EH (cell line): ENCODE measurements at places on chromosomes 5 and 9.

GRCh38 chr5:109907731-109908130 is 218.0 kb downstream of the MAN2A1 start:
- peak; percentile 58 for DNase-seq

DNA sequence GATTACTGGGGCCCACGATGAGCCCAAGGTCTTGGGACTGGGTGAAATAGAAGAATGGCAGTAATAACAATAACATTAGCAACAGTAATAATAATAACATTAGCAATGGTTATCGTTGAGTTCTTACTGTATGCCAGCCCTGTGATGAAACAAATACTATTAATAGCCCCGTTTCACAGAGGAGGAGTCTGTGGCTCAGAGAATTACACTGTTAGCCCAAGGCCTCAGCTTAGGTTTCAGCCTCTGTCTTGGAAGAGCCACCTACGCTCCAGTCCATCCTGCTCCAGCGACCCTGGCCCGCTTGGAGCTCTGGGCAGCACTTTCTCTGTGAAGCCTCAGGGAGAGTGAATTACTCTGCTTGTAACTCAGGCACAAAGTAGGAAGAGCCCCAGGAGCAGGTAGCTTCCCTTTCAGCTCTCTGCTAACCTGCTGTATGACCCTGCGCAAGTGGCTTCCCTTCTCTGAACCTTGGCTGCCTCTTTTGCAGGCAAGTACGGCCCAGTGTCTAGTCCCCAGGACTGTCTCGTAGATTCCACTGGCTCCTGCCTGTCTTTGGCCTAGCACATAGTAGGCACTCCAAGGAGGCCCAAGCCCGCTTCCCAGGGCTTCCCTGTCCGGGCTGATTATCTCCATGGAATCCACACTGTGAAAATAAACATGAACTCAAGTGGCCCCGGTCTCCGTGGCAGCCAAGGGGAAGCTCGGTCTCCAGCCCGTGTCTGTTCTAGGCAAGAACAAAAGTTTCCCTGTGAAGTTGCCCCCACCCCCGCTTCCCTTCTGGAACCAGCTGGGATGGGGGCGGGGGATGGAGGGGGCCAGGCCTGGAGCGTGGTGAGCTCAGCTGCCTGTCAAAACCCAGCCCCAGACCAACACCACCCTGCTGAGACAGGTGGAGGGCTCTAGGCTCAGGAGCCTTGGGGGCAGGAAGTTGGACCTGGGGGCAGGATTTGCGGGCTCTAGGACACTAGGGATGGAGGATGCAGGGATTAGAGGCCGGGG is 26.2 kb upstream of the LMX1B start:
- DNase-seq, result no peak

DNA sequence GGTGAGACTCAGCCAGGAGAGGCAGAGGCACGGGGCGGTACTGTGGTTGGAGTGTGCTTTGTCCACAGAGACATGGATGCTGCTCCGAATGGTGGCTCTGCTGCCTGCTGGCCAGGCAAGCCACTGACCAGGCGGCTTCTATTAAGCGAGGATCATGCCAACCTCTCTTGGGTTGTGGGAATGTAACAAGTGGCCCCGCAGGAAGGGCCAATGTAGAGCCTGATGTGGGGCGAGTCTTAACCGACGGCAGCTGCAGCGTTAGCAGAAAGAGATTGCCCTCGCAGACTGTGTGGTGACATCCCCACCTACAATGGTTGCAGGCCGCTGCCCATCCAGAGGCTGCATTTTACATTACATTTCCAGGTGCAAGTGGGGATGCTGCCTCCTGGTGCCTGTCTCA is 46.6 kb upstream of the SLC25A51 start:
- no peak for DNase-seq

GRCh38 chr9:16213781-16214515 is 656.5 kb downstream of the BNC2 start:
- DNase-seq, result peak; percentile 97

GRCh38 chr9:3014178-3014577 is 170.3 kb upstream of the PUM3 start:
- DNase-seq, result no peak

DNA sequence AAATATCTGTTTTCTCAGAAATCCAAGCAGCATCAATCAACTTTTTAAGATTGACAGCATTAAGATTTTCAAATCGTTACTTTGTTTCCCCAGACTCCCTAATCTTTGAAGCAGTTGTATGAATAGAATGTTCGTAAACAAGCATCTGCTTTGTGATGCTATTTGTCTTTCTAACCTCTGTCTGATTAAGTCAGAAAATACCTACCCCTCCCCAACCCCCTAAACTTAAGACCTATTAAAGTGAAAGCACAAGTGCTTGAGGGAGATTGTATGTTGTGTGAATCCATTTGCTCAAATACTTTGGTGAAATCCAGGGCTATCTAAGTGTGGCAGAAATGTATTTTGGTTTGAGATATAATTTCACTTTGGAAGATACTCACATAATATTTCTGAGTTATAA is 47.9 kb upstream of the C5orf47 start:
- no peak for DNase-seq

DNA sequence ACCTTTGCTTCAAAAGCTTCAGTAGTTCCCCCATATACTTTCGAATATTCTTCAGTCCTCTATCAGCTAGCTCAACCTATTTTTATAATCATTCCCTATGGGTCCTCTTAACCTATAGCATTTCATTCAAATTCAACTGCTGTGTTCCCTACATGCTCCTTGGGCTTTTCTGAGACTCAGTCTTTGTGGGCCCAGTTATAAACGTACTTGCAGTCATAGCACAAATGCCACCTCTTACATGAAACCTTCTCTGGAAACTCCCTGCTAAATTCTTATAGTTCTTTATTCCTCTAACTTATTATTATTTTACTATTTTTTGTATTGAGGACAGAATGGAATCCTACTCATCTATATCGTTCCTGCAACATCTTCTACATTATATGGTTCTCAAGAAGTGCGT is 24.7 kb downstream of the MLANA start:
- no peak for DNase-seq

DNA sequence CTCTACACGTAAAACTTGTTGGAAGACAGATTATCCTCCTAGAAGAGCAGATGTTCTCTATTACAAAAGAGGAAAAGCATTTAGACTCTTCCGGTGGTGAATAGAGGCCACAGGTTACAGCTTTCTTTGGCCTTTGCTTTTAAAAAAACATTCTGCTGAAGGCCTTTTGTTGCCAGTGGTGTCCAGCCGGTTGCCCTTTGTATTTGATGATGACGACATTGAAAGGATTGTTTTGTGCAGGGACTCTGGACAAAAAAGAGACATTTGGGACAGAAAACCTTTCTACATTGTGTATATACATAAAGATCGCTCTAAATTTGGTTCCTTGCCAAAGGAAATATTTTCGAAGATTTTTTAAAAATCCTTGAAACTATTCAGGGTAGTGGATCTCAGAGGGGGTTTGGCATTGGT is 180.3 kb downstream of the C9orf152 start:
- DNase-seq, result peak; percentile 77

- peak; percentile 48 for DNase-seq
These were observed 530 bp downstream of the UCK1 start for GRCh38 chr9:131530546-131530919.

DNA sequence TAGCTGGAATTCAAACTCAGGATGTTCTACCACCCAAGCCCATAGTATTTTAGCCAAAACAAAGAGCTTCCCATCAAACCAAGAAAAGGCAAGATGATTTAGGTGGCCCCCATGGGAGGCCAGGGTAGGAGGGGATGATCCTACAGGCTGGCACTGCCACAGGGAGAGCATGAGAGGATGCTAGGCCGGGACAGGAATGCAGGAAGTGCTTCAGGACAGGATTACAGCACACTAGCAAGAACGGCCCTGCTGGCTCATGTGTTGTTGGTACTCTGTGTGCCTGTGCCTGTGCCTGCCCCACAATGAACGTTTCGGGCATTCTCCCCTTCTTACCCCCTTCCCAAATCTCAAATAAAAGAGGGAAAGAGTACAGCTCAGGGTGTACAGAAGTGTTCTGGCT is 110.7 kb upstream of the TRIM32 start:
- DNase-seq, result peak; percentile 44

DNA sequence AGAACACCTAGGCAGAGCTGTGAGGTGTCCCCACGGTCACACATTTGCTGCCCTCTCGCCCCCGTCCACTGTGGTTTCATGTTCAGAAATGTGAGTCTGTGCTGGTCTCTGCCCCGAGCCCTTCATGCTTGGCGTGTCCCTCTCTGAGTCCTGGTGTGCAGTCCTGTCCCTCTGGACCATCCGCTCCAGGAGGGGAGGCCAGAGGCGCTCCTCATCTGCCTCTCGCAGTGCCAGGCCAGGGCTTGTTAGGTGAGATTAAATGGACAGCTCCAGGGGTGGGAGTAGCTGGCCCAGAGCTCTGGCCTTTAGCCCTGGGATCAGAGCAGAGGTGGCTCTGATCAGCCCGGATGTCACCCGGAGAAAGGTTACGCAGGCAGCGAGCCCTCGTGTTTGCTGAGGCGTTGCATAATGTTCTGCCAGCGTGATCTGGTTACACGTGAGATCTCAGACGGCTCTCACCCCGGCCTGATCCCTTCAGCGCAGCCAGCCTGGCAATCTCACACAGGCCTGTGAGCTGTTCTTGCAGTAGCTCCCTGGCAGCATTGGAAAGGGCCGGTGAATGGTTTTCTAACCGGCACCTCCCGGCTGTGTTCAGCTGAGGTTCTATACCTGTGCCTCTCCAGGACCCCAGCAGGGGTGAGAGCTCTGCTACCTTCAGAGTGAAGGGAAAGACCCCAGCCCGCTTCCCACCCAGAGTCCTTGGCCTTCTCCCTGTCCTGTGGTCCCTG is 24.5 kb downstream of the PTGES2 start:
- no peak for DNase-seq

GRCh38 chr5:177099422-177100093 is 12.8 kb downstream of the FGFR4 start:
- no peak for DNase-seq

- DNase-seq, result no peak
These were observed 3.1 kb upstream of the EEIG1 start for GRCh38 chr9:127983847-127984289.

- no peak for DNase-seq
These were observed 3.2 kb downstream of the CRHBP start for GRCh38 chr5:76956033-76956432.

DNA sequence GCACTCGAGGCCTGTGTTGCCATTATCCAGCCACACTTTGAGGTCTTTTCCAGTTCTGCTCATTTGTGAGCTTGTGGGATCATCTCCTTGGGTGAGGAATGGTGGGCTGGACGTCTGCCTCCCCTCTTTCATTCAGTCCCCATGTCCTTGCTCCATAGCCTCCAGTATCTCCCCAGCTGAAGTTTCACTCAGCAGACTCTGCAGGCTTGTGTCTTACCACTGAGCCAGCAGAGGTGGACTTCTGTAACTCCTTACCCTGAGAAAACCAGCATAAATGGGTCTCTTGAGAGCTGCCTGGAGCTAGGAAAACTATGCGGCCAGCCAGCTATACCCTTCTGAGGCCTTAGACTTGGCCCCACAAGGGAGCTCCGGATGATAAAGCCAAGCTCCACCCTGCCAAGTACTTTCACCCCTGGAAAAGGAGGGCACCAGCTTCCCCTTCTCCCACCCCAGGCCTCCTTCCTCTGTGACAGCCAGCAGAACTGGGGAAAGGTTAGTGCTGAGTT is 12.2 kb downstream of the IRF1 start:
- DNase-seq, result no peak

DNA sequence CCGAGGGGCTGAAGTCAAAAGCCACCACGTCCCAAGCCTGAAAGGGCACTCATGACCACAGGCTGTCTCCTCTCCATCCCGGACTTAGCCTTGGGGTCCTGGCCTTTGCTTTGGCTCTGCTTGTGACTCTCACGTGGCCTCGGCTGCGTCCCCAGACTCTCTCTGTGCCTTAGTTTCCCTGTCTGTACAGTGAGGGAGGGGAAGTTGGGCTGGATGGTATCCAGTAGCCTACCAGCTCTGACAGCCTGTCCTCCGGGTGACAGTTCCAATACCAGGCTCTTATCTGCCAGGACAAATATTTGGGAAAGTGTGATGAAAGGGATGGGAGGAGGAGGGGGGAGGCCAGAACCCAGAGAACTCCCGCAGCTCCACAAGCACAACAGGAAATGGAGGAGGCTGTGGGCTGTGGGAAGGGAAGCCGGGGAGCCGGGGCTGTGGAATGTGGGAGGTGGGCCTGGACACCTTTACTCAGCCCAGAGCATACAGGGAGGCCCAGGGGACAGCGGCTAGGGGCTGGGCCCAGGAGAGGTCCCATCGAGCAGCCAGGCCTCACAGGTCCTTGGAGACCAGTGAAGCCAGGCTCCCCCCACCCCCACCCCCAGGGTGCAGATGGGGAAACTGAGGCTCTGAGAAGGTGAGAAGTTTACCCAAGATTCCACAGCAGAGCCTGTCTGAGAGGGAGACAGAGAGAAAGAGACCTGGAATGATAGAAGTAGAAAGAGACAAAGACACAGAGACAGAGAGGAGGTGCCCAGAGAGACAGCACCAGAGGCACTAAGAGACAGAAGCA is 18.3 kb downstream of the PDGFRB start:
- DNase-seq, result peak; percentile 84

DNA sequence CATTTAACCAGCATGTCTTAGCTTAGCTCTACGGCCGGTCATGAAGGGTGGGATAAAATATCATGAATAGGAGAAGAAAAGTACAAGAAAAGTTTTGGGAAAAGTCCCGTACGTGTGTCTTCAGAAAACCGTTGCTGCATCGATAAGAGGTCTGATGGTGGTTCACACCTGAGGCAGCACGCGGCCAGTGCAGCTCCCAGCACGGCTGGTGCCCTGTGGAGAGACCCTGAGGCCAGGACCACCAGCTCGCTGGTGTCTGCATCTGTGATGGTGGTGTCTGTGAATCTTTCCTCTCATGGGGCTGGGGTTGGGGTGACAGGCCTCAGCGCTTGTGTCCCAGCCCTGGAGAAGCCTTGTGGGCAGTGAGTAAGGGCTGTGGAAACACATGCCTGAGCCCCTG is 148.9 kb upstream of the IRX4 start:
- DNase-seq, result no peak

- DNase-seq, result no peak
These were observed 721.5 kb upstream of the CTNND2 start for GRCh38 chr5:12625667-12626263.

DNA sequence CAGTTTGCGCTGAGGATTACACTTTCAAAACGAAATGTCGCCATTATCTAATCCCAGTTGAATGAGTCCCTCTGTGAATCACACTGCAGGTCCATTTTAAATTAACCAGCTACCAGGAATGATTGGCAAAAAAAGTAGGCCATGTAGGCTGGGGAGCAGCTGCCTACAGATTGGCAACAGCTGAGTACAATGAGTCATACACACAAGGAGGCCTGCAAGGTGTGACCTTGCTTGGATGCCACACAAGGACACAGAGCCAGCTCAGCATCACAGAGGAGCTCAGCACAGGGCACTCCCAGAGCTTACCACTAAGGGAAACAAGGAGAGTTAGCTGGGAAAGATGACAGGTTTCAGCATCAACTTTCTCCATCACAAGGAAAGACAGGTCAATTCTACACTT is 12.9 kb downstream of the HAVCR1 start:
- no peak for DNase-seq

GRCh38 chr9:100573655-100574260 is 4.1 kb upstream of the CAVIN4 start:
- DNase-seq, result peak; percentile 15

GRCh38 chr5:42915306-42915866 is 103.7 kb upstream of the SELENOP start:
- no peak for DNase-seq
